ENCODE measurements at places on chromosomes 11 and 22.

GRCh38 chr11:2834503-2835273 is 50.9 kb downstream of the CDKN1C start:
- no peak for DNase-seq

DNA sequence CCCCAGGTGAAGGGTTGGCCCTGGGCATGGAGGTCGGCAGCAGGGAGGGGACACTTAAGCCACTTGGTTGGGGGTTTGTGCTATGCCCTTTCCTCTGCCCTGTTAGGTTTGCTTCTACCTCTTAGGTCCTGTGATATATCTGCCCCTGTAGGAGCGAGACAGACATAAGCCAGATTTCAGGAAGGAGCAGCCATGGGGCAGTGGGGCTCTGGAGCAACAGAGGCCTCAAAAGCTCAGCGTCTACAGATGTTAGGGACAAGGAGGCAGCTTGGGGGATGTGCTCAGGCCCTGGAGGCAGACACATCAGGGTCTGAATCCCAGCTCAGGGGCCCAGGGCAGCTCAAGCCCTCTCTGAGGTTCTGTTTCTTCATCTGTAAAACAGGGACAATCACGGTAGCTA is 27.2 kb upstream of the KCNQ1OT1 start:
- no peak for DNase-seq

DNA sequence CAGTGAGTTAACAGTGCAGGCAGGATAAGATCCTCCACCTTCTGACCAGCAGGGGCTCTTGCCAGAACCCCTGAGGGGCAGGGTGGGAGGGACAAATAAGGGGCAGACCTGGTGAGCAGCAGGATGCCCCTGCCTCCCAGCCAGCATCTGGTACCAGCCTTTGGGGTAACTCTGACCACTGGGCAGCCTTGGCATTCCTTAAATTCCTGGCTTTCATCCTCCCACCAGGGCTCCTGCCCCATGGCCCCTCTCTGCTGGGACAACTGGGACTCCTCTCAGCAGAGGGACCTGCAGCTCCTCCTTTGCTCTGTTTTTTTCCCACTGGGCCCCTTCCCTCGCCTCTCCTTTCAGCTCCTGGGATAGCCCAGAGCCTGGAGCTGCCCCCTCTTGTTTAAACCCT is 98.0 kb upstream of the CD82 start:
- no peak for DNase-seq

DNA sequence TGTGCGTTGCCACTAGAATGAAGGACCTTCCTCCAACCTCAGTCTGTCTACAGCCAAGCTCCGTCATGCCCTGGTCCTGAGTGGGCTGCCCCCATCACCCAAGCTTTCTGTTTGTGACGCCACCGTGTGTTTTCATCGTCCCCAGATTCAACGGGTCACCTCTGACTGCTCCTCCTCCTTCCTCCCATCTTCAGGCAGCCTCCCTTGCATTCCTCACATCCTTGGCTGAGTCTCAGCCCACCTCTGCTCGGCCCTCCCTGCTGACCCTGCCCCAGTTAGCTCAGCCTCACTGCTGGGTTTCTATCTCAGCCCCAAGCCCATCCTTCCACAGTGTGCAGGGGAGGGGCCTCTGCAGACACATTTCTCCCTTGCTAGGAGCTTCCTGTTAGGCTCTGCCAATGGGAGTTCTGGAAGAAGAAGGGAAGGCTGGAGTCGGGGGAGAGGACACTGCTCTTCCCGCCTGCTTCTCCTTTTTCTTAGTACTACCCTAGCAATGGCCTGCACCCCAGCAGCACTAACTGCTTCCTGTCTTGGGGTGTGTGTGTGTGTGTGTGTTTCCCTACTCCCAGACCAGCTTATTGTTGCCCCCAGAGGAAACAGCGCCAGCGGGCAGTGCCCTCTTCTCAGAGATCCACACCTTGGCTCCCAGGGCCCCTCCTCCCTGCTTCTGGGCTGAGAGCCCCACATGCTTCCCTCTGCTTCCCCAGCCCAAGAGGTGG is 5.2 kb downstream of the IFT27 start:
- peak; percentile 59 for DNase-seq

- DNase-seq = no peak
These were observed 28.3 kb upstream of the UPB1 start for GRCh38 chr22:24466716-24467328.

DNA sequence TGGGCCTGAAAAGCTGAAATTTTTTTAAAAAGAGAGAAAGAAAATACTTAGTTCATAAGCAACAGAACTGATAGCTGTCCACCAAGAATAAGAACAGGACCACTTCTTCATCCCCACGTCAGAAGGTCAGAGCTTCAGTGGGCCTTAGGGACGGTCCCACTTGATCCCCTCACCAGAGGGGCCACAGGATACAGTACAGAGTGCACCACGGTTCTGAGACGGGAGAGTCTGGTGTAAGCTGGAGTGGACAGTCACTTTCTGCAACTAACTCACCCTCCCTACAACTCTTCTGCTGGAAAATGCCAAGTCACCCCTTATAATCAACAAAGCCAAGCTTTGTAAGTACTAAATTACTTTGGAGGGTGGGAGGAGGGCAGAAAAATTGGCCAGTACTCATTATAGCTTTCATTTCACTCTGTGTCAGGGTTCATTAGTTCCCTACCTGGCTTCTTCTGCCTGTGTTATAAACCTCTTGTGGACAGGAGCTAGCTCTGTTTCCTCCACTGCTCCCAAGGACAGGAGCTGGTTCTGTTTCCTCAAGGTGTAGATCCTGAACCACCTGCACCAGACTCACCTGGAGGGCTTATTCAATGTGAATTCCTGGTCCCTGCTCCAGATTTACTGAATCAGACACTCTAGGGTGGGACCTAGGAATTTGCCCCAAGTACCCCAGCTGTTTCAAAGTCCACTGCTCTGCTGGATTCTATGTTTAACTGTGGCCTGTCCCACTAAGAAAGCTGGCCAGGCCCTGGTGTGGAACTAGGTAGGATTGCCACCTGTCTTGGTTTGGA is 39.6 kb downstream of the SCGB1A1 start:
- peak; percentile 51 for DNase-seq

GRCh38 chr11:72924568-72925190 is 110.5 kb downstream of the ATG16L2 start:
- DNase-seq = peak; percentile 60

- no peak for DNase-seq
These were observed 11.1 kb downstream of the SIPA1 start for GRCh38 chr11:65648997-65649493.

DNA sequence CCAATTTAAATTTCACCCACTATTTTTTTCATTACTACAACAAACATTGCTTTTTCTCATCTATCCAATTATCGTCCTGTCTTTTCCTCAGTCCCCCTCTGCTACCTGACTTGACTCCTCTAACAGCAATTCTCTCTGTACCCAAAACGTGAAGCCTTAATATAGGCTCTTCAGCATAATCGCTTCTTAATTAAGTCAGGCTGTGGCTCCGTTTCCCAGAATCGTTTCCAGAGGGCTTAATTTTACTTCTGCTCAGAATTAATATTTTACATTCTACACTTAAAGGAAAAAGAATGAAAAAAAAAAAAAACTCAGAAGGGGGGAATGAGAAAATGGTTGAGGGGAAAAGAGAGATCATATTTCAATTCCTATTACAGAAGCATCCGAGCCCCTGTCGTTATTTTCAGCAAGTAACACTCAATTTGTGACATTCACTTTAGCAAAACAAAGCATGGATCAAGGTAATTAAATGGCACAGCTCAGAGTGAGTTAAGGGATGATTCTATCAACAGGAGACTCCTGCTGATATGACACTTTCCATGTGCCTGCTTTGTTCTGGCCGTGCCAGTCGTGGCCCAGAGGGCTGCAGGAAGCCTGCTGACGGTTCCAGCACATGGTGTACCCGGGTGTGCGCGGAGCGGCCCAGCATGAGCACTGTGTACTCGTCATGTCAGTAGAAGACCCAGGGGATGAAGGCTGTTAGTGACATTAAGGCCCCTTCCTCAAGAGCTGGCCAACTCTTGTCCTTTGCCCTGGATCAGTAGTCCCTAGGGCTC is 272.5 kb downstream of the NTM start:
- DNase-seq = no peak

DNA sequence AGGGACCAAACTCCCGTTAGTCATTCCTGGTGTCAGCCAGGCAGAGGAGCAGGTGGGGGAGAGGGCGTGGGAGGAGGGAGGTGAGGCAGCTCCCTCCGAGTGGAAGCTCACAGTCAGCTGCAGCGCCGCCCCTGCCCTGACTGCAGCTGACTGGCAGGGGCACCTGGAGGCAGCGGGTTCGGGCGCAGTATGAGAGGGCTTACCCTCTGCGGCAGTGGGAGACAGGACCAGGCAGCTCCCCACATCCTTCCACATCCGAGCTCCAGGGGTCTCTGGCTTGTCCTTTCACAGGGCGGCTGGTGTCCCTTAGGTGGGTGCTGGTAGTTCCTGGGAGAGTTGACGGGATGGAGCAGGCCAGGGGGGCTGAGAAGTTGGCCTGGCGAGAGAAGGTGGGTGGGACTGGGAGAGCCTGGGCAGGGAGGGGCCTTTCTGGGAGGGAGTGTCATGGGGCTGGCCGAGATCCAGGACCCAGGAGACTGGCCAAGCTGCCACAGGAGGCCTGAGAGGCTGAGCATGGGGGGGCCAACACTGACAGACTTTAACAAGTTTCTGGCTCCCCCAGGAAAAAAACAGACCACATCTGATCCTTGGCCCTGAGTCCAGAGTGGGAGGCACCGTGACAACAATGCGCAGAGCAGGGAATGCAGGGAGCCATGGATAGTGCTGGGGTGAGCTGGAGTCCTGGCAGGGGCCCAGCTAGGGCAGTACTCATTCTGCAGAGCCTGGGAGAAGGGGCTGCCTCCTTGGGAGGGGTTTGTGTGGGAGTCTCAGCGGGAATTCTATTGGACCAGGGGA is 4.9 kb downstream of the ADORA2A start:
- no peak for DNase-seq

- DNase-seq = no peak
These were observed 29.9 kb downstream of the LRFN4 start for GRCh38 chr11:66886671-66887221.

DNA sequence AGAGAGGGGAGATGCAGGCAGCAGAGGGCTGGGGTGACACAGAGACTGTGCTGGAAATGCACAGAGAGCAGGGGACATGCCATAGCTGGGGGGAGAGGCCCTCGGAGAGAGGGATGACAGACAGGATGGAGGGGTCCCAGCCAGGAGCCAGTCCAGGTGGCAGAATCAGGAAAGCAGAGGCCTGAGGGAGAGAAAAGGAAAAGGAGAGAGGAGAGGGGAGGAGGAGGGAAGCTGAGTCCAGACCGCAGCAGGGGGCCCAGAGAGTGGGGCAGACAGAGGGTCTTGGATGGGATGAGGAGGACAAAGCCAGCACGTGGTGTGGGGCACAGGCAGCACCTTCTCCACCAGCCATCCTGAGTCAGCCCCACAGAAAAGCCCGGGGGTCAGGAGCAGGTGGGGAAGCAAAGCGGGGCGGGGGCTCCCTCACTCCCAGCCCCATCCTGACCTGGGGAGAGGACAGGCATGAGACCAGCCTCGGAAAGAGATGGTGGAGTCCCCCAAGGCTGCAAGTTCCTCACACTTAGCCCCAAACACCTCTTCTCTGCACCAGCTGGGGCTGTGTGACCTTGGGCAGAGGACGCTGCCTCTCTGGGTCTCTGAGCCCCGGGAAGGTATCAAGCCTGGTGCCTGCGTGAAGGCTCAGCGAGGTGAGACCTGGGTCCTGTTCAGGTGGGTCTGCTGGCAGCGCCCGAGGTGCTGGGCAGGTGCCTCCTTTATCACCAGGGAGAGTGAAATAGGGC is 48.0 kb downstream of the IGLL1 start:
- no peak for DNase-seq

GRCh38 chr22:35648066-35649025 is at the start of gene APOL6:
Gene APOL6 (plus strand): TSS chr22:35648446. CDS start chr22:35656426, 7,980 bp downstream.
- DNase-seq = peak; percentile 90

All from common myeloid progenitor, CD34-positive (primary cell).